Occipital lobe (tissue), 3 donors: ENCODE measurements at places on chromosomes 6 and 20. TPM values are rescaled to one million over a fixed set of nuclear protein-coding genes. Genes with fewer than 3 reads are reported as not detected.

DNA sequence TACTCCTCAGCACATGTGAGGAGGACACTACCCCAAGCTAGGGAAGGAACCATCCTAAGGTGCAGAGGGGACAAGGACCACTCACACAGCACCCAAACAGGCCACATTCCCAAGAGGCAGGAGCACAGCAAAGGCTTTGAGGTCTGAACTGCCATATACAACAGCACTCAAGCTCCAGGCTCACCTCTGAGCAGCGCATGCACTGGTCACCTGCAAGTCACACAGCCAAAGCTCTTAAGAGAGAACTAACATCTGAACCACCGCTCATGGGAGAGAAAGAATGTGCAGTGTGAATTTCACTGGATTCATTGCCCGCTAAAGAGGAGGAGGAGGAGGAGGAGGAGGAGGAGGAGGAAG, 31.0 kb downstream of the NPEPL1 start:
- DNase-seq, result no peak

GRCh38 chr20:59811681-59812171, 121.7 kb downstream of the SYCP2 start:
- DNase-seq, result no peak

DNA sequence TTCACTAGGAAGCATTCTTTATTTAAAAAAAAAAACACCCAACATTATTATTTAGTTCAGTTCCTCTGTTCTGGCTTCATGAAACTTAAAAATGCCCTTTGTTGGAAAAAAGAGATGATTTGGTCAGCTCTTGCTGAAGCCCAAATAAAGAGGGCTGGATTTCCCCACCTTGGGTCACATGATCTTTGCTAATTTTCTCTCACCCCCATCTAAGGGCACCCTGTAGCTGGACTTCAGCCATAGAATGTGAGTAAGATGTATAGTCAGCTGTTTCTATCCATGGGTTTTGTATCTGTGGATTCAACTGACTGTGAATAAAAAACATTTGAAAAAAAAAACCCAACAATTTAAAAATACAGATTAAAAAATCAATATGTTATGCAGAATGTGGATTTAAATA, 213.9 kb upstream of the SULF2 start:
- no peak for DNase-seq

- DNase-seq, result no peak
These were observed 172.6 kb upstream of the LAMA2 start for GRCh38 chr6:128710315-128710714.

Gene UNC5CL
- total RNA-seq, result 0.16 TPM

GRCh38 chr20:48635791-48636267, 192.0 kb downstream of the PREX1 start:
- peak; percentile 53 for DNase-seq

Gene TNXB
- total RNA-seq, result 2.5 TPM

DNA sequence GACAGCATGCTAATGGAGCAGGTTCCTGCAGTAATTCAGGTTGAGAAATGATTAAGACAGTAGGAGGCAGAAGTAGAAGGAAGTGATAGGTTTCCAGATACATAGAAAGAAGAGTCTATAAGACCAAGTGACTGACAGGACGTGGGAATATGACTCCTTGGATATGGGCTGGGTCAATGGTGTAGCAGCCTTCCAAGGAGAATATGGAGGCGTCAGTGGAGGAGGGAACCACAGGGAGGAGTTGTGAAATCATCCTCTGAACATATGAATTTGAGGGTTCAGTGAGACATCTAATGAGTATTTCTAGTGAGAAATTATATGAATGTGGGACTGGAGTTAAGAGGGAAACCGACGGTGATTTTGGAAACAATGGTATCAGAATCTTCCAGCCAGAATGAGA, 43.3 kb downstream of the NUDT3 start:
- DNase-seq, result no peak

DNA sequence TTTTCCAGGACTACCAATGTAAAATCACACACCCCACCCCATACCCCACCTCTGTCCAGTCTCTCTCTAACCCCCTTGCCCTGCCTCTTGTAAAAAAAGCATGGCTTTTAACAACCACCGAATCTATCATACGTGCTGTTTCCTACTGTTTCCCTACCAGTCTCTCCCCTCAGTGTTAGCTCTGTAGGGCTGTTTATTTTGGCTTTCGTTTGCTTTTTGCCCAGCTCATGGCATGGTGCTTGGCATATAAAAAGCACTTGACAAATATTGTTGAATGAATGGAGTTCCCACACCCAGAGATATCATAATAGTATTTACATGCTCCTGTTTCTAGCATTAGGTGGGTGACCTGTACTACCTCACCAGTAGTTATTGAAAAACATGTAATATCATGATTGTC, 148.2 kb downstream of the OPRM1 start:
- DNase-seq, result no peak

Gene TRIM15
- not detected for total RNA-seq

- DNase-seq, result no peak
These were observed 15.0 kb downstream of the RAB23 start for GRCh38 chr6:57207141-57207540.

DNA sequence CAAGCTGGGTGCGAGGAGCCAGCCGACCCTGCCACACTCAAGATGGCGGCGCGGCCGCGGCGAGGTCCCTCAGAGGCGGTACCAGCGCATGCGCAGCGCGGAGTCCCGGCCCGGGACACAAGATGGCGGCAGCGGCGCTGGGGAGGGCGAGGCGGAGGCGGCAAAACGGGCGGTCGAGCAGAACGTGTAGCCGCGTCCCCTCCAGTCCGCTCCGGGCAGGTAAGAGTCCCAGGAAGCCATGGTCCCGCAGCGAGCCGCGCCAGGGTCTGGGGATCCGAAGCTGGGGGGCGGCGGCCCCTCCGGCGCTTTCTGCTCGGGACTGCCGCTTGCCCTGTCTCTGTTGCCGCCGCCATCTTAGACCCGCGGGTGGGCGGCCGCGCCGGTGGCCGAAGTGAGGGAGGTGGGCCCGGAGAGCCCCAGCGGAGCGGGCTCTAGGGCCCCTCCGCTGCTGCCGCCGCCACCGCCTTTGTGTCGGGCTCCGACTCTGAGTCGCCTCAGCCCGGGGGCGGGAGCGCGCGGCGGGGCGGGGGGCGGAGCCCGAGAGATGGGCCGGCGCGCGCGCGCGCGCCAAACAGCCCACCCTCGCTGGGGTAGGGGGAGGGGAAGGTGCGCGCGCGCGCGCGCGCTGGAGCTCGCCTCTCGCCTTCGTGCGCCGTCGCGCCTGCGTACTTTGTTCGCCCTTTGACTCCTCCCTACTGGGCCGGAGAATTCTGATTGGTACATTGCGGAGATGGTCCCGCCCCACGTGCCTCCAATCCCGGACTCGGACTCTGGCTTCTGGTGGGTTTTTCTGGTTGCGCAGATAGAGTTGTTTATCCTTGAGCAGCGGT, at the start of gene PCIF1:
TSS of gene PCIF1 (plus strand) at position 98 of the 830 bp plus-strand sequence. CDS start 4,317 bp downstream, outside the sequence.
- peak; percentile 95 for DNase-seq

- DNase-seq, result no peak
These were observed 13.3 kb downstream of the DNMT3B start for GRCh38 chr20:32775336-32775991.

DNA sequence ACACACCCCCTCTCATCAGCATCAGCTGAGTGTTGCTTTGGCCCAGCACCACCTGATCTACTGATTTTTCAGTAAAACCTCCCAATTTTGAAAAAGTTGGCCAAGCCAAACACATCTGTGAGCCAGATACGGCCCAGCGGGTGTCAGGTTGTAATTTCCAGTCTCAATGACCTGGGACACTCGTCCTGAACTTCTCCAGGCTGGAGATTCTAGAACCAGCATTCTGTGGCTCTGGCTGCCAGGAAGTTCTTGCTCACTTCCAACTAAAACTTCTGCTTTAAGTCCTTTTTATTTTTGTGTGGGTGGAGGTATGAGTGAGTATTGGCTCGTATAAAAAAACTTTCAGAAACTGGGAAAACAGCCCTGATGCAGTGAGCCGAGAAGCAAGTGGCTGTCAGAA, 5.1 kb downstream of the KIAA1755 start:
- DNase-seq, result no peak

DNA sequence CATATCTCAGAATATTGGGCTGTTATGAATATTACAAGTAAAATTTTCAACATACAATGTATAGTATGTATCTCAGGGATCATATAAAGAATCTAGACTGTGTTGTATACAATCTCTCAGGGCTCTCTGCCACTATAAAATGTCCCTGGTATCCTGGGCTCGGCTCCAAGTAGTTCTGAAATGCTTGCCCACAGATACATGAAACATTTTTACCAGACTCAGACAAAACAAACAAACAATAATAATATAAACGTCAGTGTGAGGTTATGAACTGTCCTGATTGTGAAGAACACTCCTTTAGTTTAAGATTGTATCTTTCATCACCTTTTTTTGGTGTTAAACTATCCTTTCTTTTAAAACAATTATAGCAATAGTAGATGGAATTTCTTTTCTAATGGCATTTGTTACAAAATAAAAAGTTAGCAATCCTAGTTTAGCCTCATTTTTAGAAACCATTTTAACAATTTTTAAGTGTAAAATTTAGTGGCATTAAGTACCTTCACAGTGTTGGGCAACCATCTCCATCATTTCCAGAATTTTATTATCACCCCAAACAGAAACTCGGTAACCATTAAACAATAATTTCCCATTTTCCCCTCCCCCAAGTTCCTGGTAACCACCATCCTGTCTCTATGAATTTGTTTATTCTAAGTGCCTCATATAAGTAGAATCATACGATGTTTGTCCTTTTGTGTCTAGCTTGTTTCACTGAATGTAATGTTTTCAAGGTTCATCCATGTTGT, 17.4 kb upstream of the LY86 start:
- DNase-seq, result no peak

DNA sequence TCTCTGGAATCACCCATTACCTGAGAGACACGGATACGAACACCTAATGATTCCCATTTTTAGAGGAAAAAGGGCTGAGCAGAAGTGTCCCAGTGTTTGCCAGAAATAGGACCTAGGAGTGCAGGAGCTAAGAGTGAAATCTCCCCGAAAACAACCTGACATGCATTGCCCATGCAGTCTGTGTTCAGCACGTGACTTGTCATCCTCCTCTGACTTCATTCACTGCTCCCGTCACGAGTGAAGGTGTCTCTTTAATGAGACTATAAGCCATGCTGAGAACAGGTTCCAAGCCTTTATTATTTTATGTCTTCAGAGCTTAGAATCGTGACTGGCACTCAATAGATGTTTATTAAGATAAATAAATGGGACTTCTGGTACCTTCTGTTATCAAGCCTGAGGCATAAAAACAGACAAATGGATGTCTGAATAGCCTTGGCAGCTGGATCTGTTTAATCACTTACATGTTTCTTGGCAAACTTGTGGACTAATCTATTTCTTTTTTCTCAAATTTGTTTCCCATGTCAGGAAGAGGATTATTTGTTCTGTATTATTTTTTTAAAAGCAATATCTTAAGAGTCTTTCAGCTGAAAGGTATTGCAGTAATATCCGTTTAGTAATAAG, 3.7 kb upstream of the MLIP start:
- DNase-seq, result no peak

DNA sequence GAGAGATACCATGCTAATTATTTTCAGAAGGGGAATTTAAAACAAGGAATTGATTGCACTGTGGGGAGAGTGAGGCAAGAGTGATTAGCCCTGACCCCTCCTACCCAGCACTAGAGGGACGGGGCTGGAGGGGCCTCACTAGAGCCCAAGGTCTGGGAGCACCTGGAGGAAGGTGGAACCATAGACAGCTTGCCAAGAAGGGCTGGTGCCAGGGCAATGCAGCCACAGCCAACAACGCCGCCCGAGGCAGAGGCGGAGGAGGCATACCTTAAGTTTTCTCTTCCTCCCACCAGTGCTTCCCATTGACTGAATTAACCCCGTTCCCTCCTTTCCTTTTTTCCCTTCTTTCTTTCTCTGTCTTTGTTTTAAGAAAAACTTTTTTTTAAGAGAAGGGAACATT, 40.0 kb downstream of the IYD start:
- DNase-seq, result no peak

DNA sequence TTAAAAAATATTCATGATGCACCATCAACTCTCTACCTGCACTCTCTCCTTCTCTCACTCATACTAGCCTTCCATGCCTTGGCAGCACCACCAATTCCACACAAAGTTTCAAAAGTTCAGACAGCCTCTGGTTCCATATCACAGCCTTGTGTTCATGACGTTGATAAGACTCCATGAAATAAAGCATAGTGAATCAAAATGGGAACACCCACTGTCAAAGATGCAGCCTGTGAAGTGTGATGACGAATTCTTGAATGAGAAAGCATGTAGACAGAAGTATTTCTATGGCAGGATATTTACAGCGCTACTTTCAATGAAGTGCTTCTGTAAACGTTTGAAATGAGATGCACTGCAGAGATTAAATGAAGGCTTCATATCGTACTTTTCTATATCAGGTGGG, 77.3 kb upstream of the FERMT1 start:
- DNase-seq, result no peak

DNA sequence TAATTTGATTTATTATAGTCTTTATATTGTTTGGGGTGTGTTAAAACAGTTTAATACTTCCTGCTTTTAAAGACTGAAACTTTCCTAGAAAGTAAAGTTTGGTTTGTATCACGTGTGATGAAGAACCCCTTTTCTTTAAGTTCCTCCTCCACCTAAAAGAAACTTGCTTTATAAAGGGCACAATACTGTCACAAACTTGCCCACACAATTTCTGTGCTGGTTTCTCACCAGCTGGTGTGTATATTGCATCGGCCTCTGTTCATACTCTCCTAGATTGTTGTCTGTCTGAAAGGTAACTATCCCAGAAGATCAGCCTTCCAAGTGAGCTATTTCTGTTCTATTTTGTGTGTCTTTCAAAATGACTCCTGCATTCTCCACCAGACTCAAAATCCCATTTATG, 46.9 kb downstream of the ANKRD6 start:
- DNase-seq, result no peak

Gene SPTLC3
- 1.1 TPM for total RNA-seq

DNA sequence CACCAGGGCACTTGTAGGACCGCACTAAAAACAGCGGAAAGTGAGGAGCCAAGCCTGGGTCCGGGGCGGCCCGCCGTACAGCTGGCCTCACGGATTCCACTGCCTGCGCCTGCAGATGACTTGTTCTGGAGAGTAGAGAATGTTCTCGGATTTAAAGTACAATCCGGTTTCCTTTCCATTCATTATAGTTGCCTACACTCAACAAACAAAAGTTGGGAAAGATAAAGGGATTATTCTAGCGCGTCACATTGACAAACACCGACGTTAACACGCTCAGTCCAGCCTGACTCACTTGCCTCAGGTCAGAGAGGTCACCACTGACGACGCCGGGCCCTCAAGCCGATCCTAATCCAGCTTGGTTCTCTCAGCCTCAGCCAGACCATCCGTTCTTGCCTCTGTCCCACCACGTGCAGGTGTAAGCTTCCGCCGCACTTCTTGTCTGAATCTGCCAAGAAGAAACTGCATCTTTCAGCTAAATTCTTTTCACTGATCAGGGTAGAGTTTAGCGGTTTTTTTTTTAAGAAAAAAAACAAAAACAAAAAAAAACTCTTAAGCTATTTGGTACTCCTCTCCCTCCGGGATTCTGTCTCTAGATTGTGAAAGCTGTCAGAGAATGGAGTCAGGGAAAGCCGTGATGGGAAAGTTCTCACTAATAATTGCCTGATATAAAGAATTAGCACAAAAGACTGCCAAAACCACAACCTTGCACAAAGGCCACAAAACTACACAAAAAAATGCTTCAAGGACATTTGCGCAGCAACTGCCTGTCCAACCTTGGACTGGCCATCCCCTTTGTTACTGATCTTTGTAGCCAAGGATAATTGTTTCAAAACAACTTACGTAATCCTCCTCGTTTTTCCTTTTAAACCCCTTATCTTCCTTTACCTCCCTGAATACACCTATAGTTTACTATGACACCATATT, 1.1 kb upstream of the PHF10 start:
- peak; percentile 42 for DNase-seq

Gene IL17F
- not detected for total RNA-seq

- peak; percentile 22 for DNase-seq
These were observed 637.1 kb downstream of the UTRN start for GRCh38 chr6:144922120-144922722.

GRCh38 chr6:38909015-38909730, 139.4 kb upstream of the GLP1R start:
- no peak for DNase-seq
